ENCODE measurements at places on chromosomes 5 and 9.

- DNase-seq = no peak
These were observed 139.4 kb downstream of the GNAQ start for GRCh38 chr9:77892171-77892570.

DNA sequence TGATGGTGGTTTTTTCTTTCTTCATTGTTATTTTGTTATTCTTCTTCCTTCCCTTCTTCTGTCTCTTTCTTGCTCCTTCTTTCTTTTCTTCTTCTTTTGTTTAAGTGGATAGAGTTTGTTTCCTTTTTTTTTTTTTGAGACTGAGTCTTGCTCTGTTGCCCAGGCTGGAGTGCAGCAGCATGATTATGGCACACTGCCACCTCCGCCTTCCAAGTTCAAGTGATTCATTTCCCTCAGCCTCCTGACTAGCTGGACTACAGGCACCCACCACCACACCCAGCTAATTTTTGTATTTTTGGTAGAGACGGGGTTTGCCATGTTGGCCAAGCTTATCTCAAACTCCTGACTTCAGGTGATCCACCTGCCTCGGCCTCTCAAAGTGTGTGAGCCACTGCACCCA, 40.3 kb downstream of the JAK2 start:
- DNase-seq = no peak

DNA sequence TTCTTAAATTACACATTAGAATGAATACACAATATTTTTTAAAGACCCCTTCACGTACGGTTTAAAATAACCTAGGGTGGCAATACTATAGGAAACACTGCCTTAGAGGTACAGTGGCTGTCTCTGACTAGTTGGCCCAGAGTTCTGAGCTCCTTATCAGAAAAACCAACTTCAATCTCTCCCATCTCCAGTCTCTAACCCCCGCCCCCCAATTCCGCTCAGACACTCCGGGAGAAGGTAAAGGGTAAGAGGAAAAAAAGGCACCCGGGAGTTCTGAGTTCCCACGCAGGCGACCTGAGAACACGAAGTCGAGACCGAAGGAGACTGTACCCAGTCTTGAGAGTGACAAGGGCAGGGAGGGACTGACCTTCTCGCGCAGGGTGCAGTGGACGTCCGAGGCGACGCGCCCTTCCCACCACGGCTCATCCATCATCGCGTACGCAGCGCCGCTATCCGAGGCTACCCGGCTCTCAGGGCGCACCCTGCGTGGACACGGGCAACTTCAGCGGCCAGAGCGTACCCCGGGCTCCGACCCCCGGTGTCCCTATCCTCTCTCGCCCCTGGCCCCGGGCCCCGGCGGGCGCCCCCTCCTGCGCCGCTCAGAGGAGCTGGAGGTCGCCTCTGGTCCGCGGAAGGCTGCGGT, 752 bp downstream of the CCNJL start:
- DNase-seq = no peak

DNA sequence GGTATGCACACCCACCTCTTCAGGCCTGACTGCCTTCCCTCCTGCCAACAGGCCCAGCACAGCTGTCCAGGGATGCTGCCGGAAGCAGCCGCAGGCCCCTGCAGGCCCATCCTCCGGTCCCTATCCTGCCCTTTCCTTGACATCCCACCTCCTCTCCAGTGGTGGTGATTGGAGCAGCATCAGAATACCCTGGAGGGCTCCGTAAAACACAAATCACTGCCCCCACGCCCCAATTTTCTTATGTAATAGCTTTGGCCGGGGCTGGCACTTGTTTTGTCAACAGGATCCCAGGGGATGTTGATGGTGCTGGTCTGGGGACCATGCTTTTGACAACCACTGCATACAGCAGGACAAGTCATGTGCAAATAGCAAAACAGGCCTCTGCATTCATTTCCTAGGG, 274.5 kb downstream of the GADD45G start:
- DNase-seq = no peak

DNA sequence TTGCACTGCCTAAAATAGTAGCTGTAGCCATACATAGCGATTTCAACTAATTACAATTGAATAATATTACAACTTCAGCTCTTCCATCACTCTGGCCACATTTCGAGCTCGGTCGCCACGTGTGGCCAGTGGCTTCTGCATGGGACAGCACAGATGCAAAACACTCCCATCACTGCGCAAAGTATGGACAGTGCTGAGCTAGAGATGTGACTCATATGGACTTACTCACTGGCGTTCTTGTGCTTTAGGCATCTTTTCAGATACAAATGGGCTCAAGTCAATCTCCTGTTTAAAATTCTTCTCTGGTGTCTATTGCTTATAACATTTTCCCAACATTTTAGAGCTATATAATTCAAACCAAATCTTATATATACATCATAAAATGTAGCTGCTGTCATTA, 222.7 kb downstream of the ELAVL2 start:
- DNase-seq = no peak

GRCh38 chr9:18190671-18191374, 283.1 kb upstream of the ADAMTSL1 start:
- no peak for DNase-seq

DNA sequence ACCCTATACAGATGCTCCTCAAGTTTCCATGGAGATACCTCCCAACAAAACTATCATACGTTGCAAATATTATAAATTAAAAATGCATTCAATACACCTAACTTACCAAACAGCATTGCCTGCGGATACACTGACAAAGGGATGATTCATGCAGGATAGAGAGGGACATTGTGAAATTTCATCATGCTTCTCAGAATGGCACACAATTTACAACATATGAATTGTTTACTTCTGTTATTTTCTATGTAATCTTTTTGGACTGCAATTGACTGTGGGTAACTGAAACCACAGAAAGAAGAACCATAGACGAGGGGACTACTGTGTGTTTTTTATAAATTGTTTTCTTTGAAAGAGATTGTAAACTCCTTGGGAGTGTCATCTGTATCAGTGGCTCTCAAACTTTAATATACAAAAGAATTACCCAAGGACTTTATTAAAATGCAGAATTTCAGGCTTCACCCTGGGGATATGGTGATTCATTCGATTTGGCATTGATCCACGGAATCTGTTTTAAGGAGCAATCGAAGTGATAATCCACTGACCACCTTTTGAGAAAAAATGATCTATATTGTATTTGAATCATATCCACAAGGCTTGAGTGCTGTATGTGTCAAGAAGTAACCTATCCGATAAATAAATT, 146.4 kb downstream of the SGCD start:
- no peak for DNase-seq

DNA sequence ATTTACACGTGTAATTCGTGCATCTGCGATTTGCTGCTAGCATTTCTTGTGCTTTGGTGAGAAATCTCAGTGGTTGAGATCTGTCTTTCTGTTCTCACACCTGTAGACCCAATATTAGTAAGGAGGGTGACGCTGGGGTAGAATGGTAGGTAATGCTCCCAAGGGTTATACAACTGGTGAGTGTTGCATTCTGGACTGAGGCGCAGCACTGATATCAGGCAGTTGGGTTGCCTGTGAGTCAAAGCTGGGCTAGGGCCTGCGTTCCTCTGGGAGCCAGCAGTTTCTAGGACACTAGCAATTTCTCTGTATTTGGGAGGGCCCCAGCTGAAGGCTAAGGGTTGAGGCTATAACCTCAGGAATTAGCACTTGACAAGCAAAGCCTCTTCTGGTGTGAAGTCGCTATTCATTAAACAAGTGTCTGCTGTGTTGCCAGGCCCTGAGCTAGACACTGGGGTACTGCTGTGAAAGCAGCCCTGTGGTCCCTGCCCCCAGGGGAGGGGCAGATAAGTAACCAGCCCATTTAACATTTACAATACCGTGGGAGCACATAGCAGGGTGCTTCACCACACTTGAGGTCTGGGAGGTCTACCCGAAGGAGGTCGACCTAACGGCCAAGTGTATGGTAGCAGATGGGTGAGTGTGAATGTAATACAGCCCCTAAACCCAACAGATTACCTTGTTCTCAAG, 28.7 kb downstream of the LARP1 start:
- no peak for DNase-seq

- no peak for DNase-seq
These were observed 115.1 kb upstream of the CCDC152 start for GRCh38 chr5:42641336-42642005.

GRCh38 chr5:77832938-77833337, 56.8 kb upstream of the TBCA start:
- no peak for DNase-seq

- no peak for DNase-seq
These were observed 694 bp upstream of the PLAA start for GRCh38 chr9:26947736-26948135.

- no peak for DNase-seq
These were observed 87.8 kb upstream of the SLC30A5 start for GRCh38 chr5:69006030-69006429.

GRCh38 chr9:86978922-86979474, 31.7 kb upstream of the GAS1 start:
- no peak for DNase-seq
